Neural crest cell (in vitro differentiated cells): ENCODE measurements at places on chromosomes 12 and 14. TPM values are rescaled to one million over a fixed set of nuclear protein-coding genes. Genes with fewer than 3 reads are reported as not detected.

The GARIN6 gene
- not detected in 2 replicates for total RNA-seq

The C14orf93 gene
- total RNA-seq = 11.5 and 13.6 TPM in 2 replicates

DNA sequence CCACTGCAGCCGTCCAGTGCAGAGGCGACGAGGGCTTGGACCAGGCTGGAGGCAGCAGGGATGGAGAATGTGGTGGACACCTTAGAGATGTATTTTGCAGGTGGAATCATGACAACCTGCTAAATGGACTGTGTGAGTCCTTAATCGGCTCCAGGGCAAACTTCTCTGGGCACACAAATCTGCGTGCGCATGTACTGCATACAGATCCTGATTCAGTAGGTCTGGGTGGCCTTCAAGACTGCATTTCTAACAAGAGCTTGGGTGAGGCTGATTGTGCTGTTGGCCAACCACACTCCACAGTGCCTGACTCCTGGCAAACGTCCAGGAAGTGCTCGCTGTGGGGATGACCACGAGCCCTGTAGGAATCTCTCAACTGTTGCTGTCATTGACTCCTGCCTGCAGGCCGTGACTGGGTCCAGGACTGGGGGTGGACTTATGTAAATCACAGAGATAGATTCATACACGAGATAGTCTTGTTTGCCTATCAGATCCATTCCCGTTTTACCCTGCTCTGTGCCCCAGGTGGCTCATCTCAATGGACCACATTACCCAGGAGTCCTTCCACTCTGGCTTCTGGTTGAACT, 27.2 kb downstream of the JDP2 start:
- no peaks in the 10 kb centered on the region for H3K27me3 ChIP-seq
- peaks cover 46% of the 10 kb centered on the region for H3K4me1 ChIP-seq
- no peaks in the 10 kb centered on the region for H3K36me3 ChIP-seq

The CCDC85C gene
- 31.4 and 32.3 TPM in 2 replicates for total RNA-seq

DNA sequence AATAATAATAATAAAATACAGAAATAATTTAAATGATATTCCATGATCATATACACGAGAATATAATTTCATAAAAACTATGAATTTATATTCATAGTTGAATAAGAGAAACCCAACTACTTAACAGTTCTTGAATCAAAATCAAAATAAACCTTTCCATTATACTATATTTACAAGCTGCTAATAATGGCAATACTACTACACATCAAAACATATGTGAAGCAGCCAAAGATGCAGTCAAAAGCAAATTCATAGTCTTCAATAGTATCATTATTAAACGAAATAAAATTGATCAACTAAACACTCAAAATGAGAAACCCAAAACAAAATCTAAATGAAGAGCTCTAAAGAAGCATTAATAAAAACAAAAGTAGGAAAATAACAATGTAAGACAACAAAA, 197.1 kb downstream of the TMEM132D start:
- no peak for DNase-seq
- no peaks in the 10 kb centered on the region for H3K27me3 ChIP-seq
- H3K4me3 ChIP-seq = no peak overlapping the region
- no peak overlapping the region for H3K27ac ChIP-seq

The GUCY2C gene
- total RNA-seq = not detected in 2 replicates

GRCh38 chr14:77554207-77554606, 55.6 kb upstream of the ISM2 start:
- H3K36me3 ChIP-seq = peaks cover 6% of the 10 kb centered on the region
- peaks cover 8% of the 10 kb centered on the region for H3K4me1 ChIP-seq
- no peak for DNase-seq
- H3K4me3 ChIP-seq = no peak overlapping the region
- no peak overlapping the region for H3K27ac ChIP-seq

- no peak overlapping the region for H3K27ac ChIP-seq
- no peaks in the 10 kb centered on the region for H3K4me1 ChIP-seq
- no peak overlapping the region for H3K4me3 ChIP-seq
- no peak for DNase-seq
- no peaks in the 10 kb centered on the region for H3K36me3 ChIP-seq
Observed at GRCh38 chr12:111976291-111976690, 36.7 kb downstream of the TMEM116 start.

DNA sequence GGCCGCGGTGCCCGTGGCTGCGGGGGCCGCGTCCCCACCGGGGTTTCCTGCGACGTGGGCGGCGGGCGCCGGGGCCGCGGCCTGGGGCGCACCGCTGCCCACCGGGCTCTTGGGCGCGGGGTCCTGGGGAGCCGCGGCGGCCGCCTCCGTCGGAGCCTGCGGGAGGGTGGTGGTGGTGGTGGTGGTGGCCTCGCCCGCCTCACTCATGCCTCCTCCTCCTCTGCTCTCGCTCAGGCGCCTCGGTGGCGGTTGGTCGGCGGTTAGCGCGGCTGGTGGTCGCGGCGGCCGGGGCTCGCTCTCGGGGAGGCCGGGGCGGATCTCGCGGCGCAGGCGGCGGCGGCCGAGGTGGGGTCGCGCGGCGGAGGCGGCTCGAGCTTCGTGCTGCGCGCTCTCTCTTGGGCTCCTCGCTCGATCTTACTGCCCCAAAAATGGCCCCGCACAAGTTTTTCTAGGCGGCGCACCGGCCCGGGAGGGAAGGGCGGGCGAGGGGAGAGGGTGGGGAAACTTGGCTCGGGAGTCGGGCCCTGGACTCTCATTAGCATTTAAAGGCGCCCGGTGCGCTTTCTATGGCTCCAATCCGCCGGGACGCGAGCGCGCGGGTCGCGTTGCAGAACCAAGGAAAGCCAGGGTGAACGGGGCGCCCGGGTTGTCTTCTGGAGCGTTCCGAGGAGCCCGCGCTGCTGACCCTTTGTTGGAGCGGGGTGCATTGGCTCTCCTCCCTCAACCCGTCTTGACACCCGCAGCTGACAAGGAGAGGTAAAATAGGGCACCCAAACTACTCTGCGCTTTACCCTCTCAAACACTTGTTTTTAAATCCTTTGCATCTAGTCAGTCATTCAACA, at the start of gene YBX3:
Gene YBX3 (minus strand): TSS at position 419 of the 842 bp plus-strand sequence. CDS start 212 bp downstream, at position 207.
- peaks cover 25% of the 10 kb centered on the region for H3K4me1 ChIP-seq
- peaks cover 49% of the 10 kb centered on the region for H3K27me3 ChIP-seq
- H3K36me3 ChIP-seq = no peaks in the 10 kb centered on the region

The GDF3 gene
- not detected in 2 replicates for total RNA-seq

- no peak overlapping the region for H3K4me3 ChIP-seq
- H3K27ac ChIP-seq = no peak overlapping the region
- H3K36me3 ChIP-seq = no peaks in the 10 kb centered on the region
Observed at GRCh38 chr12:32891956-32892355, 4.6 kb downstream of the PKP2 start.

DNA sequence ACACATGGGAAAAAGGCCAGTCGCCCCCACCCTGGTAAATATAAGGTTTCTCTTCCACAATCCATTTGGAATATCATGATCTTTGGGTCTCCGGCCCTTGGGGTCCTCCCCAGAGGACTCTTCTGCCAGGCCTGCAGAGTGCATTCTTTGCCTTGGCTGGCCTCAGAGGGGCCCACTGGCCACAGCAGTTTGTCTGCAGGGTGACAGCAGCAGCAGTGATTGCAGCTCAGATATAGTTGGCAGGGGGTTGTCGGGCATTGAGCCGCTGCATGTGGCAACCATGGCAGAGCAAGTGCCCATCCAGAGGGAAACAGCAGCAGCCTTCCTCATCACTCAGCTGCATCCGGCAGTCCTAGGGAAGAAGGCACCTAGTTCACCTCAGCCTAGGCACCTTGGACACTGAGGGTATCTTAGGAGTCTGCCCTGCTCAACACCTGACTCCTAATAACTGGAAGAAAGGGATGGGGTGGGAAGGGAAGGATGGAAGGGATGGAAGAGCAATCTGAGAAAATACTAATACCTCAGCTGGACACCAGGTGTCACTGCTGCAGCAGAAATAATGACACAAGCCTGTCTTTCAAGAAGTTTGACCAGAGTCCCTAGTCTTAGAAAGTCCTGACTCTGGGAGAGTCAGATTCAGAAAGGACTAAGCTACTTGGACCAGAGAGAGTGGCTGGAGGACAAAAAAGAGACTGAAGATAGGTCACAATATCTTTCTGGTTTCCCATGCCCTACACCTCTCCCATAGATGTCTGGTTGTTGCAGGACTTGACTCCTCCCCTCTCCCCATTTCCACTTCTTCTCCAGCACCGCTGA, 8.9 kb downstream of the AJUBA start:
- no peaks in the 10 kb centered on the region for H3K27me3 ChIP-seq
- DNase-seq = peak; percentile 61
- H3K36me3 ChIP-seq = peaks cover 25% of the 10 kb centered on the region
- H3K4me3 ChIP-seq = peak overlapping the region; percentile 39

The ANO2 gene
- total RNA-seq = 1.9 and 2.0 TPM in 2 replicates

- peaks cover 26% of the 10 kb centered on the region for H3K4me1 ChIP-seq
- H3K4me3 ChIP-seq = no peak overlapping the region
- no peaks in the 10 kb centered on the region for H3K27me3 ChIP-seq
- no peak overlapping the region for H3K27ac ChIP-seq
- H3K36me3 ChIP-seq = no peaks in the 10 kb centered on the region
Observed at GRCh38 chr12:66881386-66881785, 202.5 kb upstream of the GRIP1 start.

DNA sequence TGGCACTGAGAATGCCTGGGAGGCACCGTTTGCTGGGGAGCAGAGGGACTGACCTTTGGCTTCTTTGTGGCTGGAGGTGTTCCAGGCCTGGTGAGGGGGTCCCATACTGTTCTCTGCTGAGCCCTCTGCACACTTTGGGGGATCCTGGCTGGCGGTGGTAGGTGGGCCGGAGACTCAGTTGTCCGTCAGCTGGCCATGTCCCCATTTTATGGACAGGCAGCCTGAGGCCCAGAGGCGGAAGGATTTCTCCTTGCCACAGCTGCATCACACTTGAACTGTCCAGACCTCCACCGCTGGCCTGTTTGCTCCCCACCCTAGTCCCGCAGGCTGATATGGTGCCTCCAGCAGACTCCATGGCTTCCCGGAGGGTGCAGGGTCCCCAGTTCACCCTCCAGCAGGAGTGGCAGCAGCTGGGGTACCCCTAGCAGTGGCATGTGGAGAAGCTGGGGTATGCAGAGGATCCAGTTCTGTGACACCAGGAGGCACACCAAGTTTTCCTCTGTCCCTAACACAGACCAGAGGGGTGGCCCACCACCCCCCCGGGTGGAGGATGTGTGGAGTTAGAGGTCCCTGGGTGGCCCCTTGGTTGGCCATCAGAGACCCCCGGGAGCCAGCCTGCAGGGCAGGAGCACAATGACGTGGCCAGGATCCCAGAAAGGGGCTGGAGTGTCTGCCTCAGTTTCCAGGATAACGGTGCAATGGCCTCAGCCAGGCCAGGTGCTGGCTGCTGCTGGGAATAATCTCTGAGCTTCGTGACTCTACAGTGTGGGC, 14.8 kb downstream of the SLC25A29 start:
- H3K27me3 ChIP-seq = peaks cover 8% of the 10 kb centered on the region
- H3K27ac ChIP-seq = peak overlapping the region; percentile 78
- H3K36me3 ChIP-seq = peaks cover 6% of the 10 kb centered on the region
- H3K4me1 ChIP-seq = peaks cover 46% of the 10 kb centered on the region
- H3K4me3 ChIP-seq = peak overlapping the region; percentile 84
- no peak for DNase-seq
